AG04449 (cell line): ENCODE measurements at places on chromosomes 6 and 20.

DNA sequence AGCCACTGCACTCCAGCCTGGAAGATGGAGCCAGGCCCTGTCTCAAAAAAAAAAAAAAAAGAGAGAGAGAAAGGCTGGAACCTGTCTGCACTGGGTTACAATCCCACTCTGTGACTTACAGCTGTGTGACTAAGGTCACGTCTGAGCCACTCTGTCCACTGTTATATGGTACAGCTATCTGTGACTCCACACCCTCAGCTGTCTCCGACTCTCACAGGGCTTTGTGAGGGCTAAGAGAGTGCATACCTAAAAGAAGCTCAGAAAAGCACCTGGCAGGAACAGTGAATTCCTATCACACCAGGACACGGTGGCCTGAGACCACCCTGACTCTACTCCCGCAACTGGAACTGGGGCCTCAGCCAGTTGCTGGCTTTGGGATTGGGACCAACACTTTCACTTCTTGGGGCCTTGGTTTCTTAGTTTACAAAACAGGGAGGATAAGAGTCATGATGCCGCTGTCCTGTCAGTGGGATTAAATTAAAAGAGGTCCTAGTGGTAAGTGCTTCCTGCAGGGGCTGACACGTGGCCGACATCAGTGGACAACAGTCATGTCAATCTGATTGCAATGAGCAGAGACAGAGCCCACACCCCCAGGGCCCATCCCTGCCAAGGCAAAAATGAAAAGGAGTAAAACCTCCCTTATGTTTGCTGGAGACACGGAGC, 5.7 kb upstream of the CD93 start:
- no peak for DNase-seq

DNA sequence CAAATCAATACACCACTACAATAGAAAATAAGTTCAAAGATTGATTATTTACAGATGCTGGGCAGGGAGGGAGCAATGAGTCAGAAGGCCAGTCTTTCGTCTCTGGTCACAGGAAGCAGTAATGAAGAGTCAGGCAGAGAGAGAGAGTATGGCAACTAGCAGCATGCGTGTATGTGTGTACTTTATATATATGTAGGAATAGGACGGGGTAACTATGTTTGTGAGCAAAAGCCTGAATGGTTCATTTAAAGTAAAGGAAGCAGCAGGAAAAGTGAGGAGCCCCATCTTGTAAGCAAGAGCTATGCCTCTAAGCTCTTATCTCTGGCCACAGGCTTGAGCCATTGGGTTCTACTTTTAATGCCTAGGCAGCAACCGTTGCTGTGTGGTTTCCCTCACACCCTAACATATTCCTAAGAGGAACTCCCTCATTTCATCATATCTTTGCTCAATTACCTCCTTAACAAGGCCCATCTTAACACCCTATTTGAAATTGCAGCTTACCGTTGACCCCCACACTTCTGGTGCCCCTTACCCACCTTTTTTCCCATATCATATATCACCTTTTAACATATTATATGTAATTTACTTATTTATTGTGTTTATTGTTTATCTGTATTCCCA, 66.6 kb downstream of the AFG1L start:
- no peak for DNase-seq

DNA sequence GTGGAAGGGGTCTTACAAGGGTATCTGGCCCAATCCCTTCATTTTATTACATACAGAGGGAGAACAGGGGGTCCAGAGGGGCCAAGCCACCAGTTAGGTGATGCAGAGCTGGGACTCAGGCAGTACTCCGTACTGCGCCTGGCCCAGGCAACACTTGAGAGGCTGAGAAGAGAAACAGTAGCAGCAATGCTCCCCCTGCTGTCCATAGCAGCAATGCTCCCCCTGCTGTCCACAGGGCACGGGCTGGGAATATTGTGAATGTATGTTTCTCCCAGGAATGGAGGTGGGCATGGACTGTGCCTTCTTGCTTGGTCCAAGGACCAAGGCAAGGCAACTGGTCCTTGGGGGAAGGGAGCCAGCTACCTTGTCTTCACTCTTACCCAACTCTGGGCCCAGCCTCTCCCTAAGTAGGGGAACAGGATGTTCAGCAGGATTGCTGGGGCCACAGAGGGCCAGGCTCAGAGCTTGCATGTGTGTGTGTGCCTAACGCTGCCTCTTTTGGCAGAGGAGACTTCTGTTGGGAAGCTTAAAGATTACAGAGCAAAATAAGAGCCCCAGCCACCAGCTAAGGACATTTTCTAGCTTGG, 14.8 kb upstream of the FAM83C start:
- DNase-seq = no peak

DNA sequence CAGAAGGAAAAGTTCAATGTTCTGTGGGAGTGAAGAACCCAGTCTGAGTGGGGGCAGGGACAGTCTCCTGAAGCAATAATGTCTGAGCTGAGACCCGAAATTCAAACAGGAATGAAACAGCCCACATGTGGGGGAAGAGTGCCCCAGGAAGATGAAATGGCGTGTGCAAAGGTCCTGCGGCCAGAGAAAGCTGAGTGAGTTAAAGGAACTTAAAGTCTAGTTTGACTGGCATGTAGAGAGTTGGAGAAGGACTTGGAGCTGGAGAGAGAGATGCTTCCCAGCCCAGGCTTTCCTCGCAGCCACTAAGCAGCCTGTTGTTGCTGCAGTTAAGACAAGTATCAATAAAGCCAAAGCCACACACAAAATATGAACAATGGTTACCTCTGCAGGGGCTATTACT, 38.0 kb upstream of the MDGA1 start:
- no peak for DNase-seq

DNA sequence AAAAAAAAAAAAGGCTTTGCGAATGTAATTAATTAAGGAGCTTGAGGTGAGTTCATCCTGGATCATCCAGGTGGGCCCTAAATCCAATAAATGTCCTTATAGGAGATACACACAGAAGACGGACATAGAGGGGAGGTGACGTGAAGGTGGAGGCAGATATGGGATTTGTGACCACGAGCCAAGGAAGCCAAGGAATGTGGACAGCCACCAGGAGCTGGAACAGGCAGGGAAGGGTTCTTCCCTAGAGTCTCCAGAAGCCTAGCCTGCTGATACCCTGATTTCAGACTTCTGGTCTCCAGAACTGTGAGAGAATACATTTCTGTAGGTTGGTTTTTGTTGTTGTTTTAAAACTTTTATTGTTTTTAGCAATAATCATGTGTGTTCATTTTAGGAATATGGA, 6.7 kb upstream of the ATRN start:
- DNase-seq = no peak

- DNase-seq = no peak
These were observed 74.4 kb downstream of the NFATC2 start for GRCh38 chr20:51467956-51468626.

GRCh38 chr6:156060013-156060412, 604.4 kb upstream of the NOX3 start:
- no peak for DNase-seq

DNA sequence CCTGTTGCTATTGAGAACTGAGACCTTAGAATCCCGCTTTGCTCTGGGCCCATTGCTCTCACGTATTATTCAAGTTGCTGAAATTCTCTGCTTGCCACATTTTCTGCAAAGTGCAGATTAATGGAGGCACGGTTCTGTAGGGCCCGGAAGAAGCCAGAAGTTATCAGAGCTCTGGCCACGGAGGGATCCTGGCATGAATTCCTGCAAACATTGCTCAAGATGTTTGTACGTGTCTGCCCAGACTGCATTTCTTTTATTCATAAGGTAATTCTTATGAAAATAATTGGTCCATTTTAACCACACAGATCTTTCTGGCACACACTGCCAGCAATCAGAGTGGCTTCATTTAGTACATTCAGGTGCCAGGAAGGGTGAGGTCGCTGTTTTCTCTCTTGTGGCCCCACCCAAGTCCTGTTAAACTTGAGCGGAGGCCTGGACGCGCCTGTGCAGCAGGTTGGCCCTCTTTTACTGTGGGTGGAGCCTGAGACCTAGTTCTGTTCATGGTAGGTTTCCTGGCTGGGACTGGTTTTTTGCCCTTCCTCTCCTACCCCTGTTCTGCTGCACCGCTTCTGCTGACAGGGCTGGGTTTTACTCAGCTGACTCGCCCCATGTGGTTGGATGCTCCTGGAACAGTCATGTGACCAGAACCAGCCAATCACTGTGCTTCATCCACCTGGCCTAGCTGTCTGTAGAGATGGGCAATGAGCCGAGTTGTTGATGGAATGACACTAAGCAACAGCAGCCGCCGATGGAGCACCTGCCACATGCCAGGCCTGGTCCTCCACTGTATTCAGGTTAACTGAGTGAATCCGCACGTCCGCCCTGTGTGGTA, 230.2 kb downstream of the CDH4 start:
- no peak for DNase-seq

DNA sequence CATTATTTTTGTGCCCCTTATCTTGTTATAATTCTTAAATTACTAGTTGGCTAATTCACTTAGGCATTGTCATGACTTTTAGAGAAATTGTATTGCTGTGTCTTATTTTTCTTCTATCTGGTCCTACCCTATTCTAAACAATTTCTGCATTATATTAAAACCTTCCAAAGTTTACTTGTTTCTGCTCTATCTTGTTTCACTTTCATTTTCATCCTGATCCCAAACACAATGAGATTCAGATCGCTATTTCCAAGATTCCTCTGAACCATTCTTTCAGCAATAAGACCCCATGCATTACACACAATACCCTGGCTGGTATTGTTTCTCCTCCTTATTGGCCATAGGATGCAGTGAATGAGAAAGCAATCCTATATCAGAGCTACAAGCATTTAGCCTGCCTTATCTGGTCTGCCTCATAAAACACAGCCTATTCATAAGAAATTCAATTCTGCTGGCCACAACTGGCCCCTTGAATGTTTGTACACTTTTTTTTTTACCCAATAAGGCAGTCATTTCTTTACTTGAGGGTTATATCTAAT, 69.9 kb upstream of the POU3F2 start:
- no peak for DNase-seq
